Stimulated activated CD8-positive, alpha-beta memory T cell treated with anti-CD3 and anti-CD28 coated beads, Interleukin-15, amount 100 ng/mL, for 48 hours (primary cell): ENCODE measurements at places on chromosomes 5 and 9.
A peak's percentile ranks its signal among the peaks of the same experiment; 100 is the strongest.

GRCh38 chr9:117462861-117463260 is 48.0 kb upstream of the ASTN2 start:
- DNase-seq = no peak

GRCh38 chr9:70347046-70347445 is 67.4 kb downstream of the KLF9 start:
- DNase-seq = no peak

DNA sequence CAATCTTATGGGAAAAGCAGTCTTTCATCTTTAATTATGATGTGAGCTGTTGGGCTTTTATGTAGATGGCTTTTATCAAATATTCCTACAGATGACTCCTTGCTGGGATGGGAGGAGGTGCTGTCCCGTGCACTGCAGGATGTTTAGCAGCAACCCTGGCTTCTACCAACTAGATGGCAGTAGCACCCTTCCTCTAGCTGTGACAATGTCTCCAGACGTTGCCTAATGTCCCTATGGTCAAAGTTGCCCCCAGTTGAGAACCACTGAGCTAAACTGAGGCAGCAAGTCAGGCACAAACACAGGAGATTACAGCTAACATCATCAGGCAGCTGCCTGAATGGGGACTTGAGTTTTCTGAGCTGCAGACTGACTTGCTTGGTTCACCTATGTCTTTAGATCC is 401.9 kb upstream of the PDE4D start:
- DNase-seq = no peak

DNA sequence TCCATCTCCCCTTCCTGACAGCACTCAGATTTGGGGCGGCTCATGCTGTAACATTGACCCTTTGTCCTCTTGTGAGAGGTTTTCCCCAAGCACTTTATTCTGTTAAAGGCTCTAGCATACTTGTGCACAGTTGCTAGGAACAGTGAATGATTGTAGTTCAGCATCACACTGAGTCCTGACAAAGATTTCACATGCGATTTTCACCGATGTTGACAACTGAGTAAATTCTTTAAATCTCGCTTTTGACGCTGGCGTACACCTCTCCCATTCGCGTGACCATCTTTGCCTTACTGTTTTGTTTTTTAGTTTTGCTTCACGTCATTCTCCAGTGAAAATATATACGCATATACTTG is 780 bp downstream of the CDC37L1 start:
- DNase-seq = no peak

DNA sequence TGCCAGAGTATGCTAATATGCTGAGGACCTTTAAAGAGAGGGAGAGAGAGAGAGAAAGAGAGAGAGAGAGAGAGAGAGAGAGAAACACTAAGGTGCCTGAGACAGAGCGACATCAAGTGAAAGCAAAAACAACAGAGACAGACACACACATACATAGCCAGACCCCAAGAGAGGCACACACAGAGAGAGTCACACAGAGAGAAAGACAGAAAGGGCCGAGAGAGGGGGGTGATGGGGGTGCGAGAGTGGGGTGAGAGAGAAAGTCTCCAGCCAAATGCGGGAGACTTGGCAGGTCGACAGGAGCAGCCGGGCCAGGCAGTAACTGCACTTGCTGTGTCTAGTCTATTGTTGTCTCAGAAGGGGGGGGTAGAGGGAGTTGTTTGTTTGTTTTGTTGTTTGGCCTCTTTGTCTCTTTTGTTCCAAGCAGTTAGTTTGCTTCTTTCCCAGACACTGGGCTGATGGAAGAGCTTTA is 30.1 kb upstream of the NFIB start:
- DNase-seq = no peak

GRCh38 chr5:3019045-3019444 is 267.6 kb upstream of the IRX2 start:
- DNase-seq = no peak

DNA sequence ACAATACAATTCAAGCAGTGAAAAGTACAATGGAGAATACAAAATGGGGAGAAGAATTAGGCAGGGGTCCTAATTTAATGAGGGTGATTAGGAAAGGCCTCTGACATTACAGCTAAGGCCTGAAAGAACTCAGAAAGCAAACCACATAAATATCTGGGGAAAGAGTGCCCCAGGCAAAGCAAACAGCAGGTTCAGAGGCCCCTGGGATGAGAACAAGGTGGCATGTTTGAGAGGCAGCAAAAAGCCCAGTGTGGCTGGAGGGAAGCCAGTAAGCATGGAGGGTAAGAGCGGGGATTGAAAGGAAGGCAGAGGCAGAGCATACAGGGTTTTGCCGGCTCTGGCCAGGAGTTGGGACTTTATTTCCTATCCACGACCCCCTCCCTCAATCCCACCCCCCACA is 33.4 kb upstream of the VDAC1 start:
- DNase-seq = no peak

GRCh38 chr5:83729362-83729761 is 8.7 kb upstream of the HAPLN1 start:
- DNase-seq = no peak

- no peak for DNase-seq
These were observed 230.3 kb downstream of the MPDZ start for GRCh38 chr9:13049223-13049622.

DNA sequence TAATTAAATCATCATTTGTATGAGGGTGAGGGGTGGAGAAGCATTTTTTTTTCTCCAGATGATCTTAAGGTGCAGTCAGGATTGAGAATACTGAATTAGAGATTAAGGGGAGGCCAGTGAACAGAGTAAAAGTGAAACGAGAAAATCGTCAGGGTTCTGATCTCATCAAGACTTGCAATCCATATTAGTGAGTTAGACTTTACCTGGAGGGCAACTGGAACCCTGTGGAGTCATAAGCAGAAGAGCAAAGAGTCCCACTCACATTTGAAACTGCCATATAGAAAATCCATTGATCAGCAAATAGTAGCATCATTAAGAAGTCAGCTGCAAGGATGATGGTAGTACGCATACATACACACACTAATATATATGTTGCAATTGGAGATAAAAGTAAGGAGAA is 466.2 kb upstream of the PAPPA start:
- no peak for DNase-seq

GRCh38 chr5:79730564-79730963 is 40.9 kb downstream of the CMYA5 start:
- DNase-seq = no peak

- no peak for DNase-seq
These were observed 18.1 kb upstream of the RGMB start for GRCh38 chr5:98755406-98755805.

DNA sequence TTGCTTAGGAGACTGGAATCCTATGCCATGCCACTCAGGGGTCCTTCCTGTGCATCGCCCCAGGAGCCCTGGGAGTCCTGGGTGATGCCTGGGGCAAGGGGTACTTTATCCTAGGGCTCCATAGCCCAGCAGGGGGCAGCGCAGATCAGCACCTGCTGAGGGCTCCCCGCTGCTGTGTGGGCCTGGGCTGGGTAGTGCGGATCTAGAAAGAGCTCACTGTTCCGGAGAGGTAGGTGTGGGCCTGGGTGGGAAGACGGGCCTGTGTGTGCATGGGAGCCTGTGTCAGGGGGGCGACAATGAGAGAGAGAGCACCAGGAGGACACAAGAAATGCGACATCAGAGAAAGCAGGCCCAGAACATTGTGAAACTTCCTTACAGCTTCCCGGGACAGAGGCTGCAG is 11.4 kb upstream of the DAB2IP start:
- peak; percentile 21 for DNase-seq

GRCh38 chr5:177300236-177300880 is 3.2 kb downstream of the RAB24 start:
- DNase-seq = peak; percentile 52

- DNase-seq = no peak
These were observed 26.1 kb upstream of the MACIR start for GRCh38 chr5:103232393-103232999.

GRCh38 chr9:138025908-138026307 is 148.3 kb downstream of the CACNA1B start:
- no peak for DNase-seq

- no peak for DNase-seq
These were observed 27.3 kb downstream of the PUM3 start for GRCh38 chr9:2816476-2817141.

DNA sequence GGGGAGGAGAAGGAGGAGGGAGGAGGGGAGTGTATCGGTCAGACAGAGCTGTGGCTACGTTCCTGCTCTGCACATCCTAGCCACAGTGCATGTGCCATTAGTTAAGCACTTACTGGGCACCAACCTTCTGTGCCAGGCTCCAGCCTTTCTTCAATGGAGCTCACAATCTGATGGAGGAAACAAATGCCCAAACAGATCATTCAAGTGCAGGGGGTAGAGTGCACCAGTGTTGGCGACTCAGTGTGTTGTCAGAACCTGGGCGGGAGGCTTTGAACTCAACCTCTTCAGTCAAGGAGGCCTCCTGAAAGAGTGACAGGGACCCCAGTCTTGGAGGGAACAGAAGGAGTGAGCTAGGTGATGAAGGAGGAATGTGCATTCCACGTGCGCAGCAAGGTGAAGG is 51.9 kb upstream of the SHB start:
- DNase-seq = no peak

DNA sequence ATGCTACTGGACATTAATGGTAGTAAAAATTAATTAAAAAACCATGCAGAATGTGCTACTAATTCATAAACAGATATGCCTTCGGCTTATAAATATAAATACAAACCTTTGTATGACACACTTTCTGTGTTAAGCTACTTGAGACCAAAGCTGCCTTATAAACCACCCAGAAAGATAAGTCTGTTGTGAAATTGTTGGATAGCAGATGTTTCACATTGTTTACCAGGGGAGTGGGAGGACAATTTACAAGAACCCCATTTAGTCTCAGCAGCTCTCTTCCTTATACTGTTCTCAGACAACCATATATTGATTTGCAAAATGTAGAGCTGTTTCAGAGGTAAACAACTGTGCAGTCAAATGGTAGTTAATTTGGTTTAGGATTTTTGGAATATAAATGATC is 524.4 kb downstream of the PRR16 start:
- no peak for DNase-seq

GRCh38 chr9:127210851-127211730 is 53.5 kb upstream of the GARNL3 start:
- no peak for DNase-seq

GRCh38 chr5:2149195-2149539 is 266.4 kb upstream of the IRX4 start:
- DNase-seq = no peak

GRCh38 chr9:93299418-93300174 is 115.7 kb downstream of the WNK2 start:
- DNase-seq = no peak

DNA sequence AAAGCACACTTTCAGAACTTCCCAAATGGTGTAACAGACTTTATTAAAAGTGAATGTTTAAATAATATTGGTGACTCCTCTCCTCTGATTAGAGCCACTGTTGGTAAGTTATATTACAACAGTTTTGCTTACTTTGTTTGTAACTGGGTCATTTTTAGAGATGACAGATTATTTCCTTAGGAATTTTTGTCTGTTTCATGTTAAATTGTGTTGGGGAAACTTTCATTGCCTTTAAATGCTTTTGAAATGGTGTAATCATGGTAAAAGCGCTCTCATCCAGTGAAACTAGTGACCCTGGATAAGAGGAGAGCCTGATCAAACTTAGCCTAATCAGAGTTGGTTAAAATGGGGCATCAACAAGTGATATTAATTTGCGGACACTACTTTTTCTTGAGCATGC is 39.4 kb downstream of the TNPO1 start:
- DNase-seq = no peak

DNA sequence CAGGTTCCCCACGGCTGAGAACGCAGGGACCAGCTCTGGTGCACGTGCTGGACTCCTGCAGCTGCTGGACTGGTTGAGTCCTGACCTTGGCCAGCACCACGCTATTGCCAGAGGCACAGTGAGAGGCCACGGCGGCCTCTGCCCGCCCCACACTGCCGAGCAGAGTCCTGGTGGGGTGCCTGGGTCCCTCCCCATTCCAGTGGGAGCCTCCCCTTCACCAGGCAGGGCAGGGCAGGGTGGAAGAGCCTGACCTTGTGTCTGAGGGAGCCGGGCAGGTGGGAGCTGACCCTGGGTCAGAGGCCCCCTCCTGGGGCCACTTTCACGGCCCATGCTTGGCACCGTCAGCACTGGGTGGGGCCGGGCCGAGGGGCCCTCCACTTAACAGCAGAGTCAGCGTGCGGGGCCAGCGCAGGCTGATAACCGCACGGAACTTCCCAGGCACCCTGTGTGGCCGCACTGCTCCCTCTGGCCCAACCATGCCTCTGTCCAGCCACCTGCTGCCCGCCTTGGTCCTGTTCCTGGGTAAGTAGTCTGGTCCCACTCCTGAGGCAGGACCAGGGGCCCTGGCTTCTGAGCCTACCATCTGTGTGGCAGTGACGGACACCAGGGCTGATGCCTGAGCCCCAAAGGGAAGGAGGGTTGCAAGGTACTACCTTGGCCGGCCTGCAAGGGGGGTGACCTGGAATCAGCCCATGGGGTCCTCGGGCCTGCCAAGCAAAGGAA is at the start of gene MAMDC4:
MAMDC4 (plus strand) TSS at position 406 of the 723 bp plus-strand sequence; CDS start at position 477, 71 bp downstream.
- DNase-seq = no peak

DNA sequence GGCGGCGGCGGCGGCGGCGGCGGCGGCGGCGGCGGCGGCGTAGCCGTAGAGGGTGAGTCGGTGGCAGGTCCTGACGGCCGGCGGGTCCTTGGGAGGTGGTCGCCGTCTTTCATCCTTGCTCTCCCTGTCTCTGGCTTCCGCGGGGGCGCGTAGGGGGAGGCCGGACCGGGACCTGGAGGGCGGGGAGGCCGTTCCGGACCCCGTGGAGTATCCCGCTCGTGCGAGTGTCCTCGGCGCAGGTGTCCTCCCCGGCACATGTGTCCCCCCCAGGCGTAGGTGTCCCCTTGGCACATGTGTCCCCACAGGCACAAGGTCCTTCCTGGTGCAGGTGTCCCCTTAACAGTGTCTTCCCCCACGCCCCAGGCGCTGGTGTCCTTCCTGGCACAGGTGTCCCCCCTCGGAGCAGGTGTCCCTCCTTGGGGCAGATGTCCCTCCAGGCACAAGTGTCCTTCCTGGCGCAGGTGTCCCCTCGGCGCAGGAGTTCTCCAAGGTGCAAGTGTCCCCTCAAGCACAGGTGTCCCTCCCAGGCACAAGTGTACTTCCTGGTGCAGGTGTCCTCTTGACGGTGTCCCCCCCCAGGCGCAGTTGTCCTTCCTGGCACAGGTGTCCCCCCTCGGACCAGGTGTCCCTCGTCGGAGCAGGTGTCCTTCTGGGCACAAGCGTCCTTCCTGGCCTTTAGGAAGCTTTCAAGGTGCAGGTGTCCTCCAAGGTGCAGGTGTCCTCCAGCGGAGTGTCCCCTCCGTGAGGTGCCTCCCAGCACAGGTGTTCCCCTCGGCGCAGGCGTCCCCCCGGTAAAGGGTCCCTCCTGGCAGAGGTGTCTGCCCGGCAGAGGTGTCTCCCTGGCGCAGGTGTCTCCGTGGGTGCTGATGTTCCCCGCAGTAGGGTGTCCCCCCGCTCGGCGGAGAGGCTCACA is 519 bp downstream of the EXOC3 start:
- no peak for DNase-seq
